Sciatic nerve (tissue), 2 donors: ENCODE measurements at places on chromosomes 11 and 22.

GRCh38 chr11:104118105-104118744 lies 45.7 kb downstream of the PDGFD start:
- no peak for DNase-seq

GRCh38 chr11:76770642-76771445 lies 12.3 kb upstream of the TSKU start:
- no peak for DNase-seq

- no peak for DNase-seq
Observed at GRCh38 chr22:19764299-19764593, 3.7 kb downstream of the TBX1 start.

DNA sequence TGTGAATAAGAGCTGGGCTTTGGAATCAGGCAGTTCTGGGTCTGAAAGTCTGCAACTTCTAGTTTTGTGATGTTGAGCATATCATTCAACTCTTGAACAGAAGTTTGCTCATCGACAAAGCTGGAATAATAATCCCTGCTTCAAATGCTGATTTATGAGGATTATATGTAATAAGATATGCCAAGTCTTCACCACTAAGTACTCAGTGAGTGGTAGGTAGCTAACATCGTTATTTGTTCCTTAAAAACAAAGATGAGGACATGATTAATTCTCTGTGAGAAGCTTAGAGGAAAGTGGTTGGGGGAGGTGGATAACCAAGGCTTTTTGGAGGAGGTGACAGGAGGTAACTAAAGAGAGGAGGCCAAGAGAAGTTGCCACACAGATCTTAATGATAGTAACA lies 96.5 kb downstream of the ME3 start:
- no peak for DNase-seq

DNA sequence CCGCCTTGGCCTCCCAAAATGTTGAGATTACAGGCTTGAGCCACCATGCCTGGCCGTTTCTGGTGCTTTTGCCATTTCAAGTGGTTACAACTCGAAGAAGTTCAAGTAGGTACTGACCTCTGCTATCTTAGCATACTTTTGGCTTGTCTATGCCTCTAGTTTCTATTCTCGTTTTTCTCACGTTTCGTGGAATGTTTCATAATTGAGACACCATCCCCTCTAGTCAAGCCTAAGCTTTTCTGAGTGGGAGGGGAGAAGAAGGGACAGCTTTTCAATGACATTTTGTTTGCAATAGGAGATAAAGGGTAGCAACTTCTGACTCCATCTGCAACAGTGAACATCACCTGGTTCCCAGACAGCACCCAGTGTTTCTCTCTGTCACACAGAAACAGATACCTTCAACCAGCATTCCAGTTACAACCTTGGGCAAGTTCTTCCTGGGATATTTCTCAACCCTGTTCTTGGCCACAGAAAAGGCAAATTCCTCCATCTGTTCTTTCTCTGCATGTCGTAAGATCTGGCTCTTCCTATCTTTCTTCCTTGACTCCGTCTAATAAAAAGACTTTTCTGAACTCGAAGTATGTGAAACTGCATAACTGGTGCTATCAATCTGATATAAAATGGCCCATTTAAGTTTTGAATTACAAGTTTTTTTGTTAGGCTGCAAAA lies 25.5 kb downstream of the DDI1 start:
- DNase-seq: no peak

GRCh38 chr11:128338811-128339210 lies 248.5 kb downstream of the ETS1 start:
- no peak for DNase-seq

DNA sequence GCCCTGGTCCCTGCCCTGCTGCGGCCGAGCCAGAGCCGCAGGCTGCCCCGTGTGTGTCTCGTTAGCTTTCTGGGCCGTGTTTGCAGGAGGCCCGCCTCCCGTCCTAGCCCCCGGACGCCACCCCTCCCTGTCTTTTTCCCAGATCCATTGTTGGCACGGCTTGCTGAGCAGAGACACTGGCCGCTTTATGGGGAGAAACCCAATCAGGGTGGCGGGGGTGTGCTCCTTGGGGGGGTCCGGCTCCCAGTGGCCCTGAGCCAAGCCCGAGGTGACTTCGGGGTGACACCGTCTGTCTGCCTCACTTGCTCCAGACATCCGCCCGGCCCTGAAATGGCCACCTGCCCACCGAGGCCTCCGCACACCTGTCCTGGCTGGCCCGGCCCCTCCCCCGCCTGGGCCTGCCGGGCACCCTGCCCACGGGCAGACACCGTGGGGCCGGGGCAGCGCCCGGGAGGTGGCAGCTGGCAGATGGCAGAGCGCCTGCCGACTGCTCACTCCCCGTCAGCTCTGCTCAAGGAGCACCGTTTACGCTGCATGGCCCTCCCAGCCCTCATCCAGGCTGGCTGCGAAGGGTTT lies 43.1 kb upstream of the PPARA start:
- no peak for DNase-seq

DNA sequence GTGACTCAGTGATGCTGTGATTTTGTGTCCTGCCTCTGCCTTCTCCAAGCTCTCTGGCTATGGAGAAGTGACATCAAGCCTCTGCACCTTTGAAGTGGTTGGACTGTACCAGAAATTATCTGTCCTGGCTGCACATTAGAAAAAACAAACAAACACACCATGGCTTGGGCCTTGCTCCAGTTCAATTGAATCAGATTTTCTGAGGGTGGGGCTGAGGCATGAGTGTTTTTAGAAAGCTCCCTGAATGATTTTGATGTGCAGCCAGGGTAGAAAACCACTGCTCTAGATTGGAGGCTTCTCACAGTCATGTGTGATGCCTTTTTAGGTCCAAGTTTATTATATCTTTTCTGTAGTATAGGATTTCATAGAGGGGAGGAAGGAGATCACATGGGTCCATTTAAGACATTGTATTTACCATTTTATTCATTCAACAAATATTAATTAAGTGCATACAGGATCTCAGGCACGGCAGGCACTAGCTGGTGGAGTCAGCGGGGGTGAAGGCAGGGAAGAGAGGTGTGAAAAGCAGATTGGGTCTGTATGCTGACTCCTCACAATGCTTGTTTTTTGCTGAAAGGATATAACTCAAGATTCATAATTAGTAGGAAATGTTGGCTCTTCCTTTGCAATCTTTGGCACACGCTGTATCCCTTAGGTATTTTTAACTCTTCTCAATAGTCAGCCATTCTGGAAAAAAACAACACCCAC lies 7.1 kb upstream of the VSTM5 start:
- DNase-seq: no peak

DNA sequence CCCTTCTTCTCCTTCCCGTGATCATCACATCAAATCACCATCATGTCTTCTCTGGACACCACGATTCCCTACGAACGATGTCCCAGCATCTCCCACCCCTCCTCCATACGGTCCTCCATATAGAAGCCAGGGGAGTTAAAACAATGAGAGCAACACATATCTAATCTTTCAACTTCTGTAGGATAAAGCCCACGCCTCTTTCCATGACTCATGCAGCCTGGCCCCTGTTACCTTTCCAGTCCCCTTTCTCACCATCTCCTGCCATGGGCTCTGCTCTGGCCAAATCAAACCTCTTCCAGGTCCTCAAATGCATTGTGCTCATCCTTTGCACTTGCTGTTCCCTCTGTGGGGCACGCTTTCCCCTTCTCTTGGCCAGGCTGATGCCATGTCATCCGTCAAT lies 23.6 kb downstream of the RPS6KA4 start:
- DNase-seq: no peak

DNA sequence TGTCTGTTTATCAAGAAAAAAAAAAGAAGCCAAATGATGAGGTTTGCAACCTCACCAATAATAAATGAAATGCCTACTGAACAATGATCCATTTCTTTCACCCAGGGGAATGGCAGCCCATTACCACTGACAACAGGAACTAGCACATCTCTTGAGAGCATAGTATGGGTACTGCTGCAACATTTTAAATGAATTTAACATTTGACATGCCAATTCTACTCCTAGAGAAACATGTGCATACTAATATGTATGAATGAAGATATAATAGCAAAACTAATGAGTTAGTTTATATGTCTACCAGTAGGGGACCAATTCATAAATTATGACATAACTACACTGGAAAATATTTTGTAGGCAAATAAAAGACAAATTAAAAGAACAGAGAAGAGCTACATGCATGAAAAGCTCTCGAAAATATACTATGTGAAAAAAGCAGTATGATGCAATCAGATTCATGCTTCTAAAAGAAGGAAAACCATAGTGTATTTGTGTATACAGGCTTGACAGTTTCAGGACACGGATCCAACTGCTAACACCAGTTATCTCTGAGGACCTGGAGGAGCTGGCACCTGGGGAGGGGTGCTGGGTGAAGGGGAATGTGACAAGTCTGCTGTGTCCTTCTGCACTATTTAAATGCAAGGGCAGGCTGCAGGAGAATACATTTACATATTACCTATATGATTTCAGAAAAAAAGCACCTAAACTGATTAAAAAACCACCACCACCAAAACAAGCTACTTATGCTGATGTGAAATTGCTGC lies 6.9 kb downstream of the SMCO4 start:
- DNase-seq: no peak
